Progenitor cell of endocrine pancreas (in vitro differentiated cells): ENCODE measurements at places on chromosomes 2 and 18.

- DNase-seq, result no peak
These were observed 113.4 kb upstream of the RAB27B start for GRCh38 chr18:54714851-54715250.

DNA sequence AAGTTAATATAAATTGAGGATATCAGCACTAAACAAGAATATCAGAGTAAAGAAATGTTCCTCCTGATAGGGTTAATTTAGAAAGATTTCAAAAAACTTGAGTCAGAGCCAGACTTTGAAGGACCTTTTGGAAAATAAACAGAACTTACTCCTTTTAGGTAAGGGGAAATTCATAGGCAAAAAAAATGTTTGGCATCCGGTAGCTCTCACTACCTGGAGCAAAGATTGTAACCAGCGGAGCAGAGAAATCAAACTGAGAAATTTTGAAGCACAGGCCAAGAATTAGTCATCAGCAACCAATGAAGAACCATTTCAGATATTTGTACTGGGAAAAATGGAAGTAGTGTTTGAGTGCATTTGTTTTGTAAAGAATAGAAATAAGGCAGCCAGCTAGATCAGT, 113.0 kb downstream of the ICA1L start:
- no peak for DNase-seq

DNA sequence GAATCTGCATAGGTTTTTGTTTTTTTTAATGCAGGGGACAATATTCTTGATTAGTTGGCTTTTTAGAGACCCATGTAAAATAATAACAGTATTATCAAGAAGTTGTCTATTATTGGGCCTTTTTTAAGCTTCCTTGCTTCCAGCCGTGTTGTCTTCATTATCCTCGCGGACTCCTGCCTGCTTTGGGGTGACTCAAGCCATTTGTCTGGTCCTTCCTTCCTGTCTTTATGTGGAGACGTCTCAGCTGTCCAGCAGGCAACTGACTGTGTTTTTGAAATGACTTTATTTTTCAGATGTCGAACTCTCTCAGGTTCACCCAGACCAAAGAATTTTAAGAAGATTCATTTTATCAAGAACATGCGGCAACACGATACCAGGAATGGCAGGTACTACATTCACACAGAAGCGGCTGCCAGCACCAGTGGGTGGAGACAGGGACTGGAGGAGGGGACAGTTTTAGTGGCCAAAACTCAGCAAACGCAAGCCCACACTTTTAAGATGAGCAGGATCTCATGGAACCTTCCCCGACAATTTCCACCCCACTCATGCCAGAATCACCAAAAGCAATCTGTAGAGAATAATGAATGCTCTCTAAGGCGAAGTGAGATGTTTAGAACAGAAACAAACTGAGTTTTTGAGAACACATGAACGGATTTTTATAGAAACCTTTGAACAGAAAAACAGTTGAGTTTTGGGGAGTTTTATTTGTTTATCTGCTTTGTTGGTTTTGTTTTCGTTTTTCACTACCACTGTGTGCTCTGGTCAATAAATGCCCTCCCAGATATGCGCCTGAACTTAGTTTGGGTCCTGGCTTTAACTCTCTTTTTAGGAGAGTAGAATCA, 59.1 kb downstream of the CABLES1 start:
- DNase-seq, result no peak

DNA sequence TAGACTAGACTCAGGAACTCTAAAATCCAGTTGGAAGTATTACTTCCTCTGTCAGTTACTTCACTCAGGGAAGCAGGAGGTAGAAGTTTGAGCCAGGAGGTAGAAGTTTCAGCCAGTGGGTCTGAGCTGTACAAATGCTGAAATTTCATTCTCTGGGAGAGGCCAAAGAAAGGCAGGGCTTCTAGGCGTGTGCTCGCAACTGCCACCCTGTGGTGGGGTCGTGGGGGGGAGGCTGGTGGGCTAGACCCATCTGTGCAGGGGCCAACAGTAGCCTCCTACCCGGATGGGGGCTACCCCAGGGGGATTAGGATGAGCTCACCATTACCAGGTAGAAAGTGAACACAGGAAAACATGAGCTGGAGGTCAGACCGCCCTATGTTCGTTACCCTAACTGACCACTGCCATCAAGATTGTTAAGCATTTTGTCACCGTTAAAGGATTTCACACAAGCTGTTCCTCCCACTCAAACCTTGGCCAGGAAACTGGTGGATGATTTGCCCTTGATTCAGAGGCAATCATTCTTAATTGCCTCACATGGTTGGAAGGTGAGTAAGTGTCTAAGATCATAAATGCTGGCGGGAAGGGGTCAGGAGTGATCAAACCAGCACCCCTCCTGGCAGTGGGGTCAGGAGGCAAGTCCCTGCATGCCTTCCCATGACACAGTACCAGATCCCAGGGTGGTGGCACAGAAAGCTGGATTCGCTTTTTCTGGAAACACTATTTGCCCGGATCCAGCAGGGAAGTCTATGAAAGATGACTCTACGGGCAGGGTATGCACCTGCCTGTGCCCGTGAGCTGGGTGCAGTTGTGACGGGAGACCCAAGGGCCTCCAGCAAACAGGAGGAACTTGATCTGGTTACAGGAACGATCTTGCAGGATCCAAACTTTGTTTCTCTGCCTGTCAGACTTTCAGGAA, 5.2 kb upstream of the FHL2 start:
- DNase-seq, result no peak

DNA sequence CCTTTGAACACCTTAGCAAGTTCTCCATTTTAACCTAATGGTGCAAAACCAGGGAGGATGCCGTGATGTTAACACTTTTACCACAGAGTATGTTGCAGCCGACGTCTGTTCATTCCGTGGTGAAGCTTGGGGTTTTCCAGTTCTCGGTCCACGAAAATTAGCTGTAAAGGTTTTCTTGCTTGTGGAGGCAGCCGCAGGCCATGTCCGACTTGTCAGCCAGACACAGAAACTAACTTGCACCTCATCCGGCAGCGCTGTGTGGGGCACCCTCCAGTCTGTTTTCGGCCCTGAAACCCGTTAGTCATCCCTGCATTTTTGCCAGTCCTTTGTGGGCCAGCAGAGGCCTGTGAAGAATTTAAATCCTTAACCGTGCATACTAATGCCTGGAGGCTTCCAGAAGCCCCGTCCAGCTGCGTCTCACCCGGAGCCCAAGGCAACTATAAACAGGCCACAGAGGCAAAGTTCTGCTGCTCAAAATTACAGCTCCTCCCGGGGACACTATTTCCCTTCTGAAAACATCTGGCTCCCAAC, 70.6 kb downstream of the SH3YL1 start:
- DNase-seq, result no peak

- DNase-seq, result no peak
These were observed 265.4 kb downstream of the DCDC2C start for GRCh38 chr2:3968736-3969135.
